ENCODE measurements at places on chromosomes 3 and 15.

DNA sequence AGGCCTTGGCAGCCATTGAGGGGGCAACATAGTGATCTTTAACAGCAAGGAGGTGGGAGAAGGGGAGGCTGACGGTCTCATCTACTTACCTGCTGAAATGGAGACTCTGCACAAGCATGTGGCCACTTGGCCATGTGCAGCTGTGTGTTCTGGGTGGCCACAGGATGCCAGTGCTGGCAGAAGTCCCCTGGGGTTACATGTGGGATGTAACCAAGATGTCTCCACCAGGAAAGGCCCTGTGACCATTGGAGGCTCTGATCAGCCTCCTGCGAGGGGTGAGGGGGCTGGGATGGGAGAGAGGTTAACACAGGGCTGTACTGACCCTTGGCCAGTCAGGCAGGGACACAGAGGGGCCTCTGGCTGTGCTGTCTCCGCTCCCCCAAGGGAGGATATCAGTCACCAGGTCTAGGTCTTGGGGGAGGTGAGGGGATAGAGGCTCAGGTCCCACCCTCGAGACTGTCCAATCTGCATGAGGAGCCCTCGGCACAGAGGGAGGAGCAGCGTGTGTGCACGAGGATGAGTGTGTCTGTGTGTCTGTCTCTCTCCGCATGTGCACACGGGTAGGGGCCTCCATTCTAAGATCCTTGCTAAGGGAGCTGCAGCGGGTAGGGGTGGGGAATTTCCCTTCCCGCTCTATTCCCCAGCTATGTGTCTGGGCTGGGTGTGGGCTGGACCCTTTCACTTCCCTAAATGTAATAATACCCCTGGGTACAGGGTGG is 19.5 kb downstream of the PRKCD start:
- DNase-seq = no peak

DNA sequence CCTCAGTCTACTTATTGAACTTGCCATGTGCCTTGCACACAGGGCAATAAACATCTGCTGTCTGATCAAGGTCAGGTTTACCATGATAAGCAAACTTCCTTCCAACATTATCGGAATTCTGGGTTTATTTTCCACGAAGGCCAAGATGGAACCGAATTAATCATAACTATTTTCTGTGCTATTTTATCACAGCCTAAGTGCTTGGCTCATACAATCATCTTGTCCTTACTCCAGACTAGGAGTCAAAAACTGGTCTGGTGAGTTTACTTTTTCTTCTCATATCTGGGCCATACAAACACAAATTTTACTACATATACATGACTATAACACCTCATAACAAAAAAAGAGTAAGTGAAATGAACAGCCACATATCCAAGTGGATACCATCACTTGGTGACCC is 2.3 kb downstream of the FBN1 start:
- DNase-seq = no peak

DNA sequence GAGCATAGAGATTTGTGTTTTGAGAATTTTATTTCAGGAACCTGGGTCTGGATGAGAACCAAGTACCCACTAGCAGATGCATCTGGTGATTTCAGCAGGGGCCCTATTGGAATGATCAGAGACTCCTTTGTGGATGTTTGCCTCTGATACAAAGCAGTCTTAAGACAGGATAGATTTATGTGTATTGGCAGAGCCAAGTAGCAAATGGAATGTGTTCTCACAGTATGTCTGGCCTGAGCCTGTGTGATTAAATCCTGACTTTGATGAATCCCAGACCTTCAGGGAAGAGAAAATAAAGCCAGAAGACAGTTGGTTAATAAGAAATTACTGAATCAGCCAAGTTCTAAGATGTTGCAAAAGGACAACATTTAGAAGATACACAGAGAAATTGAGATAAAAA is 755.5 kb upstream of the SEMA6D start:
- no peak for DNase-seq

DNA sequence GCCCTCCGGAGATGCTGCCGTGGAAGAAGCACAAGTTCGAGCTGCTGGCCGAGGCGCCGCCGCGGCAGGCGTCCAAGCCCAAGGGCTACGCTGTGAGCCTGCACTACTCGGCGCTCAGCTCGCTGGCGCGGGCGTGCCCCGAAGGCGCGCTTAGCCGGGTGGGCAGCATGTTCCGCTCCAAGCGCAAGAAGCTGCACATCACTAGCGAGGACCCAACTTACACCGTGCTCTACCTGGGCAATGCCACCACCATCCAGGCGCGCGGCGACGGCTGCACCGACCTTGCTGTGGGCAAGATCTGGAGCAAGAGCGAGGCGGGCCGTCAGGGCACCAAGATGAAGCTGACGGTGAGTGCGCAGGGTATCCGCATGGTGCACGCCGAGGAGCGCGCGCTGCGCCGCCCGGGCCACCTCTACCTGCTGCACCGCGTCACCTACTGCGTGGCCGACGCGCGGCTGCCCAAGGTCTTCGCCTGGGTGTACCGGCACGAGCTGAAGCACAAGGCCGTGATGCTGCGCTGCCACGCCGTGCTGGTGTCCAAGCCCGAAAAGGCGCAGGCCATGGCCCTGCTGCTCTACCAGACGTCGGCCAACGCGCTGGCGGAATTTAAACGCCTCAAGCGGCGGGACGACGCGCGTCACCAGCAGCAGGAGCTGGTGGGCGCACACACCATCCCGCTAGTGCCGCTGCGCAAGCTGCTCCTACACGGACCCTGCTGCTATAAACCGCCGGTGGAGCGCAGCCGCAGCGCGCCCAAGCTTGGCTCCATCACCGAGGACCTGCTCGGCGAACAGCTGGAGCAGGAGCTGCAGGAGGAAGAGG is 1.3 kb downstream of the FAM43A start:
- DNase-seq = peak; percentile 25

GRCh38 chr15:61216519-61216918 is 12.6 kb downstream of the RORA start:
- DNase-seq = no peak

GRCh38 chr3:53255423-53255774 is 423 bp downstream of the TKT start:
- peak; percentile 35 for DNase-seq

- DNase-seq = no peak
These were observed 64.3 kb downstream of the FRMD5 start for GRCh38 chr15:44130778-44131177.

- DNase-seq = no peak
These were observed 34.4 kb downstream of the GLCE start for GRCh38 chr15:69194854-69195253.

GRCh38 chr15:93829115-93829870 is 402.1 kb upstream of the MCTP2 start:
- peak; percentile 7 for DNase-seq

GRCh38 chr3:172786036-172786435 is 35.5 kb downstream of the ECT2 start:
- DNase-seq = no peak

DNA sequence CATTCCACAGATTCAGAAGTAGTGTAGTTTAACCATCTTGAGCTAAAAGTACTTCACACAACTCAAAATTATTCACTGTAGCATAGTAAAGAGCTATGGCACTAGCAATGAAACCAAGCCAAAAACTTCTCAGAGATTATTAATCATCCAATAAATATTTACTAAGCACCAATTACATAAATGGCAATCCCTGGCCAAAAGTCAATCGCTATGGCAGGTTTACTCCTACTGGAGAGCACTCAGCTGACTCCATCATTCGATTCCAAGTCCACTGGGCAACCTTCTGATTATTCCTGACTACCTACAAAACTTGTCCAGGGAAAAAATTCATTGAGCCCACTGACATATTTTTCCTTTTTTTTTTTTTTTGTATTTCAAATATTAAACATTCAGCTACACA is 23.9 kb downstream of the ATP13A3 start:
- no peak for DNase-seq

DNA sequence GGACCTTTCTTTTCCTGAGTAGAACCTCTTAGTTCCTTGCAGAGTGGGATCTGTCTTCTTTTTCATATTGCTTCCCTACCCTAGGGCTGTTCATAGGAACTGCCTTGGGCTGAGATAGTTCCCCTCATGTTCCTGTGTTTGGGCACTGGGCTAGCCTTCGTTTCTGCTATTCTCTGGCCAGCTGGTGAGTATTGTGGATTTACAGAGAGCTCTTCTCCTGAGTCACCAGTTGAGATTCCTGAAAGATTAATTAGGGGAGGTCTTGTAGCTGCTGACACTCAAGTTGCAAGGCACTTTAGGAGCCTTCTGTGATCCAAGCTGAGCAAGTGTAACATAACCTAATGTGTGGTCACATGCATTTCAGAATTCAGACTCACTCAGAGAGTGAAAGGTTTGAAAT is 30.7 kb downstream of the CHD2 start:
- DNase-seq = no peak

DNA sequence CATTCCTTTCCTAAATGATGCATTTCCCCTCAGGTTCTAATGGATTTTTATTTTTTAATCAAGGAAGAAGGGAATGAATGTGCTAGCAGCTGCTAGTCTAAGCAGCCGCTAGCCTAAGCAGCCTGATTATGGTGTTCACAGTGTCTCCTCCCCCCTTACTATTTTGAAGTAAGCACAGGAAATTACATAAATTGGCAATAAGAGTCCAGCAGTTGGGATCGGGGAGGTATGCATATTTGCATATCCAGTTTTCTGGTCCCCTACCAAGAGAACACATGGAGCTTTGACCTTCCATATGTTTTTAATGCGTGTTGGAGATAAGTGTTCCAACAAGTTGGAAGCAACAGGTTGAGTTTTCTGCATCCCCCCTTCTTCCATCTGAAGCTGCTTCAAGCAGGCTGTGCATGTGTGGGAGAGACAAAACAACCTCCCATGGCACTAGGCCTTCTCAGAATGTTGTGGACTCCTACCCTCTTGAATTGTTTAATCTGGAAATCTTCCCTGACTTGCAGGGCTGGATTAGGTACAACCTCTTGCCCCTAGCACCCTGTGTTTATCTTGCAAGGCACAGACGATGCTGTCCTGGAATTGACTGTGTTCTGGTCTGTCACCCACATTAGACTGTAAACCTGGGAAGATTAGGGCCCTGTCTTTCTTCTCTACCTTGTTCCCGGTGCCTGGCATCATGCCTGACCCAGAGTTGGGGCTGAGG is 124.8 kb upstream of the LRIG1 start:
- no peak for DNase-seq

DNA sequence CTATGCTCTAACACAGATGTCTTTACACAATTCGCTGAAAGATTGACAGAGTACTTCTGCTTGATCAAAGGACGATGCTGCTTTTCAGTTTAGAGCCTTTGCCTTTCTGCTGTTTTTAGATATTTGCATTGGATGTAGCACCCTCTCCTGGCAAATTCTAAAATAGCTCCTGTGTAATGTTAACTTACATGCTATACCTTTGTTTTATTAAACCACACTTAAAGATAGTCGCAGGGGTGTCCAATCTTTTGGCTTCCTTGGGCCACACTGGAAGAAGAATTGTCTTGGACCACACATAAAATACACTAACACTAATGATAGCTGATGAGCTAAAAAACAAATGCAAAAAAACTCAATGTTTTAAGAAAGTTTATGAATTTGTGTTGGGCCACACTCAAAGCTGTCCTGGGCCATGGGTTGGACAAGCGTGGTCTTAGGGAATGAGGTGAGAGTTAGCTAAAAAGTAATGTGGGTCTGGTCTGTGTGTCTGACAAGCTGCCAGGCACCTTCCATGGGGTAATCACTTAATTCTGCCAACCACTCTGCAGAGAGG is 62.9 kb downstream of the ATG7 start:
- DNase-seq = peak; percentile 63

DNA sequence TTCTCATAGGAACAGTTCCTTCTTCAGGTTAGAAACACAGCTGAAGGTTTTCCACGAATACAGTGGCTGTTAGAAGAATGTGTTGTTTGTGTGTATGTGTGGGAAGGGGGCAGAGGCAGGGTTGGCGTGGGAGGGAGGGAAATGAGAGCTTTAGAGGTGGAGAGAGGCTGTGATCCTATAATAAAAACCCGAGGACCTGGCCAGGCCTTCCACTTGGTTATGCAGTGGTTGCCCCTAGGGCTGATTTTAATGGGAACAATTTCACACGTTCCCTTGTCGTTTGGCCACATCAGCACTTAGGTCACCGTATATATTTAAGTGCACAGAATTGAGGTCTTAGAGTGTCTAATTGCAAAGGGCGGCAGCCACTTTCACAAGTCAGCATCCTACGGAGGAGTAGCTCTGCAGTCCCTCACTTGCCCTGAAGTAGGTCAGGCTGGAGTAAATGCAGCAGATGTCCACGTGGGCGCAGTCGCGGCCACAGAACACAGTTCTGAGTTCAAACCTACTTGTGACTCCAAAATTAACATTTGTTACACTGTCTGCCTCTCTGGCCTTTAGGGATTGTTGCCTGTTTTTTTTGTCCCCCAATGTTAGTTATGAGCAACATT is 85.6 kb downstream of the PDCD6IP start:
- no peak for DNase-seq

GRCh38 chr15:83904107-83905040 is 250.5 kb downstream of the ADAMTSL3 start:
- no peak for DNase-seq

All from activated CD4-positive, alpha-beta T cell treated with anti-CD3 and anti-CD28 coated beads, Interleukin-2, amount 50 U/mL, for 16 hours (primary cell).